ENCODE measurements at places on chromosomes 5 and 9. TPM values are rescaled to one million over a fixed set of nuclear protein-coding genes. Genes with fewer than 3 reads are reported as not detected.

- no peak for DNase-seq
Observed at GRCh38 chr9:117903453-117903852, 199.2 kb downstream of the TLR4 start.

DNA sequence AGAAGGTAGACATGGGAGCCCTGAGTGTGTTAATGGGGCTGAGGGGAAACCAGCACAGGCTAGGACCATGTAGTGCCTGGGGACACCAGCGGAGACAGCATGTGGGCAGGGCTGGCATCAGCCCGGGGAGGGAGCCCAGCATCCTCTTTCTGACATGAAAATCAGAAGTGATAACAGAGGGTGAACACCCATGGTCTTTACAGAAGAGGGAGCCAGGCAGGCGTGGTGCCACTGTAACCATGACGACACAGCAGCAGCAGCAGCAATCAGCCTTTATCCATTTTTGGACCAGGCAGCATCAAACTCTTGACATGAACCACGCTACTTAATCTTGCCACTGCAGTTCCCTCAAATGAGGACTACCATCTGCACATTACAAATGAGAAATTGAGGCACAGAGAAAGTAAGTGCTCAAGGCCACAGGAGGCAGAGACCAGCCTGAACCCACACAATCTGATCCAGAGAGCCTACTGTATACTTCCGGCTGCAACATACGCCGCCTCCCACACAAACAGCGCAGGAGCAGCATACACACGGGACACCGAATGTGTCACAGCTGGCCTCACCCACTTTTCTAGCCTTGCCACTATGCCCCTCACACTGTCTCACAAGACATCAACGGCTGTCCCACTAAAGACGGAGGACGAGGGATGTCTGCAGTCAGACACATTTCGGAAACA is 23.8 kb downstream of the CAMSAP1 start:
- DNase-seq = no peak

Gene NCBP1
- total RNA-seq = 26.7 TPM

DNA sequence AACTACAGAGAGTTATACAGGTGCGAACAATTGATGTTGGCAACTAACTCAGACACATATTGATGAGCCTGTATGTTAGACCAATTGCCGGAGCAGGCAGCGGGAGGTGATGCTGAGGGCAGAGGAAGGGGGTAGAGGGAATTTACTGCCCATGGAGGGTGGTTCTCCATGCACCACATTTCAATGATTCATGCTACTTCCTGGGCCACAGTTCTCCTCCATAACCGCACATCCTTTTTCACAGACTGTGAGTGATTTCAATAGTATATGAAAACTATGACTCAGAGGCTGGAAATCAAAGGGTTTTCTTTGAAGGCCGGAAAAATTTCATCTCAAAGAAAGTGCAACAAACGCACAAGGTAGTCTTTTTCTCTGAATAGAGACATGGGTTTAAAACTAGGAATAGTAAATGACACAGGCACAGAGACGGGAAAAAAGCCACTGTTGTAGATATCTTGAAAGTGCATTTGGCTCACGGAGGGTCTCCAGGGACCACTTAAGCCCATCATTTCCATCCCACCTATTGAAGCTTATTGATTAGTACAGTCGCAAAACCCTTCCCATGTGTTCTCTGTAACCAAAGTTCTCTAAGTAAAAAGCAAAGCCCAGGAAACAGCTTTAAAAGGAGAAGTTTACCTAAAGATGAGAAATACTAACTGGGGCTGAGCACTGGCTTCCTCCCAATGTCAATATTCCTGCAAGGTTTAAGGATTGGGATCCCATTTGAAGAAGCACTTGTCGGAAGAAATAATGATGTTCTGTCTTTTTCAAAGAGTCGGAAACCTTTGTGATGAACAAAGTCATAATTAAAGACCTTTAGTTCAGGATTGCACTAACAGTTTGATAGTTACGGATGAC is 28.0 kb upstream of the ADAM19 start:
- DNase-seq = peak; percentile 26

GRCh38 chr5:104172976-104173375 is 610.4 kb upstream of the NUDT12 start:
- no peak for DNase-seq

All from epithelial cell of proximal tubule (primary cell).